Stimulated activated CD4-positive, alpha-beta T cell treated with anti-CD3 and anti-CD28 coated beads, TNF-alpha, amount 100 ng/mL, for 1 hour (primary cell): ENCODE measurements at places on chromosomes 1 and 21.
A peak's percentile ranks its signal among the peaks of the same experiment; 100 is the strongest.

- peak; percentile 7 for DNase-seq
Observed at GRCh38 chr21:31558189-31558961, 101.1 kb upstream of the SOD1 start.

DNA sequence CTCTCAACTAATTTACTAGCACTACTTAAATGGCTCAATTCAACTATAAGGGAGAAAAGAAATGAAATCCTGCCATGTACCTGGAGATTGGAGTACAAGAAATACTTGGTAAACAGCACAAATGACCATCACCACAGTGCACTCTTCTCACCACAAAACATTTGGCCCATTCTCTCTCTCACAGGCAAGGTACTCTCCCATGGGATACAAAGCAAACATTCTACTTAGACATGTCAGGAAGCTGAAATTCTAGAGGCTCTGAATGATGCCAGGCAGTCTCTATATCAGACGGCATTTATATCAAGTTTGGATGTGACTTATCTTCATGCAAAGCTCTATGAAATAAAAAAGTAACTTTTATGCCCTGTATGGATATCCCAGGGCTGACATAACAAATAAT lies 72.5 kb downstream of the DPT start:
- no peak for DNase-seq

DNA sequence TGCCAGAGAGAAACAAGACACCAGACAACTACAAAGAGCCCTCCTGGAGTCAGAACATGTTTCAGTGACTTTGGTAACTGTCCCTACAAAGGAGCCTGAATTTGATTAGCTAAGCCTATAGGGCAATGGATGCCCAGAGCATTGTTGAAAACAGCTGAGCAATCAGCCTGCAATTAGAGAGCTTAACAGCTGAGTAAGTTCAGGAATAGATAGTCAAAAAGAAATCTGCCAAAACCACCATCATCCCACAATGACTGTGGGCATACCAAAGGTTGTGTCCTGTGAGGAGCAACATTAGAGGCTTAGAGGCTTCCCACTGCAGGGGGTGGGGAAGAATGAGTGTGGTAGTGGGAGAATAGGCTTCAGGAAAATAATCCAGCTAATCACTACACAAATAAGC lies 32.1 kb downstream of the SH3BP5L start:
- DNase-seq: no peak

GRCh38 chr1:239387304-239388158 lies 1.2 kb downstream of the CHRM3 start:
- no peak for DNase-seq

GRCh38 chr1:165598676-165599059 lies 32.4 kb upstream of the MGST3 start:
- DNase-seq: no peak
